LoVo (cell line): ENCODE measurements at places on chromosomes 13 and 19.

DNA sequence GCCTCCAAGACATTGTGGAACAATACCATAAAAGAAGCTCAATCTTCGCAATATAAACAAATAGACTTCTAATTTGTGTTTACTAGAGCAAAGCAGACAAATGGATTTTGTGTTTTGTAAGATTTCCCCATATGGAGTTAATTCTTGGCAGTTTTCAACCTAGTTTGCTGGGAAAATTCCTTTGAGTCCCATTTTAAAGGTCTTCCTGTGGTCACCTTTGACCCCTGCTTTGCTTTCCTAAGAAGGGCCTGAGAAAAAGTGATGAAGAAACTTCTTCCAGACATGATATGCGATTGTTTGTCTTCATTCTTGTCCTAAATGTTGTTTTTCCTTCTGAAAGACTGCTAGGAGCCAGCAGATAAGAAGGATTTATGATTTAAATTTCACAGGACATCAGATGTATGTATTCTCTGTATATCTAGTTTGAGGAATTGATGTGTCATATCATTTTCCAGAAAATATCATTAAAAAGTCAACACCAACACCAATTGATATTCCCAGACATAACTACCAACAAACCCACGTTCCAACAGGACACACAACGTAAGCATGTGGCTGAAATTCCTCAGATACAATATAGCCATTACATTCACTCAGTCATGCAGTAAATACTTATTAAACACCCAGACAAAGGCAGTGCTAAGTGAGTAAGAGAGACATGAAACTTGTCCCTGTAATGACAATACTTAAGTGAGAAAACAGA is 276.4 kb downstream of the LHFPL6 start:
- no peak for DNase-seq

GRCh38 chr13:84648069-84648640 is 765.9 kb upstream of the SLITRK1 start:
- no peak for DNase-seq

DNA sequence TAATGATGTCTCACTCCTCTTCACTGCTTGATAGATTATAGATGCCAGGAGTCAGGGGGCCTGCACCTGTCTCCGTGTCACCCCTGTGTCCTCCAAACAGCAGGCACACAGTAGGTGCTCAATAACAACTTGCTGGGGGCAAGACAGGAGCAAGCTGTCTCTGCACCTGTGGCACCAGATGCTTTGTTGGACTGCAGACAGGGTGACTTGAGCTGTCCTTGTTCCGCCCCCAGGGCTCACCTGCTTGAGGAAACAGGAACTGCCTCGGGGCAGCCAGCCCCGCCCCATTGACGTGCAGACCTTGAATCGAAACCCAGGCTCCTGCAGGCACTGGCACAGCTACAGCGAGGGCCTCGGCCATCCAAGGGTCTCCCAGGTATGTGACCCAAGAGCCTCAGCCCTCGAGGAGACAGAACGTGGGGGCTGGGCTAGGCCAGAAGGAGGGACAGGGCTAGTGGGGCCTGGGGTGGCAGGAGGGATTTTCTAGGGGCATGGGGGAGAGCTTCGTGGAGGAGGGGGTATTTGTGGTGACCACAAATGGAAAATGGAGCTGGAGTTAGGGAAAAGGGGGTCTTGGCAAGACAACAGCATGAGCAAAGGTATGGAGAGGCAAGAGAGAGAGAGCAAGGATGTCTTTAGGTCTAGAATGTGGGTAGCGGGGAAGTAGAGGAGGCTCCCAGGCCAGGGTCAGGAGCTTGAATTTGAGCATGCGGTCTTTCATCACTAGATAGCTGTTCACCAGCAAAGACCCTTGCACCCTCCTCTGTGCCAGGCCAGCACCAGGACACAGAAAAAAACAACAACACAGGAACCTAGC is at the start of gene HSH2D:
Gene HSH2D (plus strand): TSS at position 287 of the 817 bp plus-strand sequence. CDS start 5,066 bp downstream, outside the sequence.
- peak; percentile 87 for DNase-seq

- DNase-seq: no peak
Measured at GRCh38 chr19:41307090-41307875, 2.7 kb upstream of the CCDC97 start.

GRCh38 chr19:51338563-51339312 is 3.2 kb downstream of the VSIG10L start:
- DNase-seq: peak; percentile 82

DNA sequence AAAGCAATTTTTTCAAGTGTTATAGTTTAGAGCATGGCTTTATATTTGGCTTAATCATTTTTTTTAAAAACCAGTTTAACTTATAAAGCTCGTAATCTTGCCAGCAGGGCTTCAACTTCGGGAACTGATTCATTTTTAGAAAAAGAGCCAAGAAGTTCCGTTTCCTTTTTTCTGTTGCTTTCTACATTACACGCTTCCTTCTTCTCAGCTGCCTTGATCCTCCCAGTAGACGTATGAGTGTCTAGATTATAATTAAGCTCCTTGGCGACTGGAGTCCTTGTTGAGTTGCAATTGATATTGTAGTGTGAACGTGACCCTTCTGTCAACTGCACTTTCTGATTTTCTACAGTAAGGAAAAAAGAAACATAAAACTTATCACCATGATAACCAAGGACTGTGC is 497.2 kb downstream of the DIAPH3 start:
- DNase-seq: no peak

DNA sequence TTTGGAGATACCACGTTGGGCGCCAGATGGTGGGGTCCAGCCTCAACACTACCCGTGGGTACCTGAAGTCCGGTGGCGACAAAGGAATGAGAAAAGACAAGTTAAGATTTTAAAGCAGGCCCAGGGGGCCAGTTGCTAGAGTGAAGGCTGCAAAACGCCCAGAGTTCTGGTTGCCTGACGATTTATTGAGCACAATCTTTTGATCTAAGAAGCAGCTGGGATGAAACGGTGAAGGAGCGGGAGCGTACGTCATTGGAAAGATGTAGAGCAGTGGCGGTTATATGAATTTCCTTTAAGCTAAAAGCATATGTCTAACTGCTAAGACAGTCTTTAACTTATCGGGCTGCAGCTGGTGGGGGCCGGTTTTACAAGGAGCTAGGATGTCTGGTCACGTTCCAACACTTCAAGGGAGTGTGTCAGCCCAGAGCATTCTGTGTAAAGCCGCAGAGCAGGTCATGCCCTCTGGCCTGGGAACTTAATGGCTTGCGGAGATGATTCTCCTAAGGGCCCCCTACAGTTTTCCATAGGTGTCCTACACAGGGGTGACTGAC is 28.9 kb upstream of the EVI5L start:
- DNase-seq: no peak

GRCh38 chr13:21059641-21060337 is 1.6 kb downstream of the LATS2 start:
- DNase-seq: no peak

GRCh38 chr13:42532561-42533335 is 41.2 kb upstream of the TNFSF11 start:
- DNase-seq: no peak

DNA sequence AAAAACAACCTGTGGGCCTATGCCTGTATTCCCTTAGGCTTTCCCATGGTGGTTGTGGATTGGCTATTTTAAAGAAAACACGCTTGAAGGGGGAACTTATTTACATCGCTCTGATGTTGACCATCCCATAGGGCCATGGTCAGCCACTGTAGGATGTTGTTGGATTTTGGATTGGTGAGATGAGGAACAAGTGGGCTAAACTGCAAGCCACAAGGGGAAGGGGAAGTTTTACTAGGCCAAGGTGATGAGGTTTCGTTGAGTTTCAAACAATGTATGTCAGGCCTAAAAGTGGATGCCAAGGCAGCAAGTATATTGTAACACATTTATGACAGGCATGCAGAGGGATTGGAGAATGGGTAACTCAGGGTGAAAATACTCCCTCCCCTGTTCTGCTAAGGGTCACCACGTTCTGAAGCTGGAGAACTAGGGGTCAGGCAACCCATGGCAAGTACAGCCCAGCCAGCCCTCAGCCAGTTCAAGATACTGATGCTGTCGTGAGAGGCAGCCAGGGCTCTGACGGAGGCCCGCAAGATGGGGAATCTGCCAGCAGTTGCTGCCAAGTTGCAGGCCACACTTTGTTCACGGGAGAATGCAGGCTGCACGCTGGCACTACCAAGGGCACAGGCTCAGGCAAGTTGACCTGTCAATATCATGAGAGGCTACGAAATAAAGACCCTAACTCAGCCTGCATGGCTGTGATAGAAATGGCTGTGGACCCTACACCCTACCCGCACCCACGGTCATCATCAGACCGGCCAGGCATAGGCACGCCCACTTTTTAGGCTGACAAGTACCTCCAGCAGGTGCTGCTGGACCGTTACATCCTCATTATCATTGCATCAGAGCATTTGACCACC is 11.1 kb downstream of the IRGC start:
- no peak for DNase-seq

GRCh38 chr19:46809534-46810272 is 21.3 kb upstream of the SLC1A5 start:
- no peak for DNase-seq

DNA sequence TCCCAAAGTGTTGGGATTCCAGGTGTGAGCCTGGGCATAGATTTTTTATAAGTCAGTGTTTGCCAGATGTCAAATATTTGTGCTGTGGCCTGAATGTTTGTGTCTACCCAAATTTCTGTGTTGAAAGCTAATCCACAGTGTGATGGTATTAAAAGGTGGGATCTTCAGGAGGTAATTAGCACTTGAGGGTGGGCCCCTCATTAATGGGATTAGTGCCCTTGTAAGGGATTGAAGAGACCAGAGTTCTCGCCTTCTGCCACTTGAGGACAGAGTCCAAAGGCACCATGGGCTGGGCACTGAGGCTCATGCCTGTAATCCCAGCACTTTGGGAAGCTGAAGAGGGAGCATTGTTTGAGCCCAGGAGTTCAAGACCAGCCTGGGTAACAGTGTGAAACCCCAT is 9.7 kb upstream of the FBXO17 start:
- DNase-seq: no peak

GRCh38 chr13:113937073-113937472 is 36.8 kb downstream of the C13orf46 start:
- DNase-seq: no peak

GRCh38 chr13:26653310-26653709 is 95.8 kb downstream of the WASF3 start:
- DNase-seq: no peak

DNA sequence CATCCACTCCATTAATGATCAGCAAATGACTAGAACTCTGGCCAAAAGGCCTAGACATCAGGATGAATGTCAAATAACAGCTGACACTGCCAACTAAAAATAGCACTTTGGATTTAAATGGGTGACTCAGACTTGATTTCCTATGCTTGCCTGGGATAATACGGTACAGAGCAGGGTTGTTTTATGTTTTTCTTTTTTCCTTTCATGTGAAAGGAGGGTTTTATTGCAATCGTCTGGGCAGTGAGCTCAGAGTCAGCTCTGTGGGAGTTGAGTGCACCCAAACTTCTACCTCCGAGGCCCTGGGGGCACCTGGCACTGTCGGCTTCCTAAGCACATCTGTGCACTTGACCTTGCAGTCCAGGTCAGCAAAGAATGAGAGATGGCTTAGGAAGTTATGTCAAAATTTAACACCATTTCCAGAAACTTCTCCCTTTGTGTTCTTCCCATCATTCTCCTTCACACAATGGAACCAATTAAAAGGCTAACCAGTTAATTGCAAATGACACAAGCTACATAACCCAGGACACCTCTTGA is 134.1 kb downstream of the LACC1 start:
- no peak for DNase-seq

- no peak for DNase-seq
Measured at GRCh38 chr19:14565765-14566711, 5.8 kb downstream of the NDUFB7 start.

- DNase-seq: no peak
Measured at GRCh38 chr13:83905641-83906040, 23.4 kb upstream of the SLITRK1 start.

- DNase-seq: no peak
Measured at GRCh38 chr13:21043898-21044297, 17.5 kb downstream of the LATS2 start.

- DNase-seq: peak; percentile 41
Measured at GRCh38 chr19:39539165-39539517, 820 bp downstream of the EID2 start.

DNA sequence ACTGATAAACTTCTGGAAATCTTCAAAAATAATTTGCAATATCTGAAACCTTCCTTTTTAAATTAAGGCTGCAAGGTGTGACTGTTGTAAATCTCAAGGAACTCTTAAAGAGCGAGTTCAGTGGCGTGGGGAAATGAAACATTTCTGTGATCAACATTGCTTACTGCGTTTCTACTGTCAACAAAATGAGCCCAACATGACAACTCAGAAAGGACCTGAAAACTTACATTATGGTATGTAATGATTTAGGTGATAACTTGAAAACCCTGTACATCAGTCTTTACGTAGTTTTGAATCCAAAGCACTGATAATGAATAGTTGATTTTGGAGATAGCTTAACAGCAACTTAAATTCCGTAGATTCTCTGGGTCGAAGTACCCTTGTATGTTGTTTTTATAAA is 92.8 kb downstream of the ZMYM2 start:
- no peak for DNase-seq

GRCh38 chr13:66644855-66645460 is 585.2 kb downstream of the PCDH9 start:
- DNase-seq: no peak

- DNase-seq: no peak
Measured at GRCh38 chr19:2546128-2547032, 70.5 kb downstream of the GADD45B start.
